ENCODE measurements at places on chromosomes 11 and 22. TPM values are rescaled to one million over a fixed set of nuclear protein-coding genes. Genes with fewer than 3 reads are reported as not detected.

GRCh38 chr11:76794371-76795289 is 11.5 kb downstream of the TSKU start:
- no peaks in the 10 kb centered on the region for H3K36me3 ChIP-seq
- H3K27ac ChIP-seq = no peak overlapping the region
- no peaks in the 10 kb centered on the region for H3K27me3 ChIP-seq
- H3K4me1 ChIP-seq = peaks cover 24% of the 10 kb centered on the region
- DNase-seq = peak; percentile 55

DNA sequence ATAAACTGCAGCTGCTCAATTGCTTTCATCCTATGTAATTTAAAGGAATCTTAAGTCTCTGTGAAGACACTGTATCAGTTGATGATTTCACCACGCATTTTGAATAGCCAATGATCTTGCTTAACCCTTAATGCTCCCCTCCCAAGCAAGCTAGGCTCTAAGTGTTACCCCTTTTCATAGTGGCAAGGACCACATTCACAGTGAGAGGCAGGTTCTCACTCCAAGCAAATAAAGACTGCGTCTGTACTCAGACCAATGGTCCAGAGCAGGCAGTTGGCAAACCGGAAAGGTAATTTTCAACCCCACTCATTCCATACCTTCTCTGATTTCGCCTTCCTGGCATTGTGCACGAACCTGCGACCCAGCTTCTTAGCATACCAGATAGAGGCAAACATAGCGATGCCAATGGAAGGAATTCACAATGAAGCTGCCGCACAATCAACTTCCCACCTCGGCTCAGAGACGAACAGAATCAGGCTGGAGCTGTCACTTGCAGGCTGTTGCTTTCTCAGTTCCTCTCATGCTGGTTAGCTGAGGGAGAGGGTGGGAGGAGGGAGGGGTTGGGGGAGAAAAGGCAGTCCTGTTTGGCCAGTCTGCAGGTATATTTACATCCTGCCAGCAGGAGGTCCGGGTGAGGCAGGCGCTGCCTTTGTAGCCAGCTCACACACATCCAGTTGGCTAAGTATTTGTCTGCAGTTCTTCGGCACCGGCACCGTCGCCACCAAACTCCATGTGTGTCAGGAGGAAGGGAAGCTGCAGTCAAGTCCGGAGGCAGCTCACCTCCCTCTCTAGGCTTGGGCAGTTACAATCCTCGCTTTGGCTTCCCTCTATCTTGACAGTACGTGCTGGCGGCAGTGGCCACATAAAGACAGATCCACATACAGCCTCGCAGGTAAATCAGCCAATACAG is 1151.2 kb upstream of the CCDC90B start:
- no peaks in the 10 kb centered on the region for H3K36me3 ChIP-seq
- H3K27ac ChIP-seq = no peak overlapping the region
- no peaks in the 10 kb centered on the region for H3K4me1 ChIP-seq
- no peak overlapping the region for H3K4me3 ChIP-seq

DNA sequence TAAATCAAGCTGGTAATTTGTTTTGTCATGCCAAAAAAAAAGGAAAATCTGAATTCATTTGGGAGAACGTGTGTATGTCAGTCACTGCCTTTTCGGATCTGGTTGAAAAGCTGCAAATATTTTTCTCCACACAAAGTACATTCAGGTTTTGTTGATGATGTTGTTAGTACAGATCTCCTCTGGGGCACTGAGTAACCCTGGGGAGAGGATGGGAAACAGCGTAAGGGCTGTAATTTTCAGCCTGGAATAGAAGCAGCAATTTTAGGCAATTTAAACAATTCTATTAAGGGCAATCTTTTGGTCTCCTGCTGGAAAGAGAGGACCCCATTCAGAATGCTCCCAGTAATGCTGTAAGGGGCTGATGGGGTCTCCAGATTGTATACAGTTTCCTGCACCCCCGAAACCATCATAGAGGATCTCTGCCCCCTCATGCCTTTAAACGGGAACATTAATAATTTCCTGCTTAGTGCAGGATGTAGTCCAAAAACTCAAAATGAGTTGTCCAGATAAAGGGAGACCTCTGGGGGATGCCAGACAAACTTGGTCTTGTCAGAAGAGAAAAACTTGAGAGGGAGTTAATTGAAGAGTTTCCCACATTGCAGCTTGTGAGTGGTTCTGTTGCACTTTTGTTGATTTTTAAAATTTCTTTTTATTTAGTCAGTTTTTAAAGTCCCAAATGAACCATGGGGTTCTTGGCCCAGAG is 132.3 kb downstream of the COMMD9 start:
- H3K4me3 ChIP-seq = no peak overlapping the region
- no peak overlapping the region for H3K27ac ChIP-seq
- no peak for DNase-seq
- no peaks in the 10 kb centered on the region for H3K27me3 ChIP-seq
- no peaks in the 10 kb centered on the region for H3K36me3 ChIP-seq

DNA sequence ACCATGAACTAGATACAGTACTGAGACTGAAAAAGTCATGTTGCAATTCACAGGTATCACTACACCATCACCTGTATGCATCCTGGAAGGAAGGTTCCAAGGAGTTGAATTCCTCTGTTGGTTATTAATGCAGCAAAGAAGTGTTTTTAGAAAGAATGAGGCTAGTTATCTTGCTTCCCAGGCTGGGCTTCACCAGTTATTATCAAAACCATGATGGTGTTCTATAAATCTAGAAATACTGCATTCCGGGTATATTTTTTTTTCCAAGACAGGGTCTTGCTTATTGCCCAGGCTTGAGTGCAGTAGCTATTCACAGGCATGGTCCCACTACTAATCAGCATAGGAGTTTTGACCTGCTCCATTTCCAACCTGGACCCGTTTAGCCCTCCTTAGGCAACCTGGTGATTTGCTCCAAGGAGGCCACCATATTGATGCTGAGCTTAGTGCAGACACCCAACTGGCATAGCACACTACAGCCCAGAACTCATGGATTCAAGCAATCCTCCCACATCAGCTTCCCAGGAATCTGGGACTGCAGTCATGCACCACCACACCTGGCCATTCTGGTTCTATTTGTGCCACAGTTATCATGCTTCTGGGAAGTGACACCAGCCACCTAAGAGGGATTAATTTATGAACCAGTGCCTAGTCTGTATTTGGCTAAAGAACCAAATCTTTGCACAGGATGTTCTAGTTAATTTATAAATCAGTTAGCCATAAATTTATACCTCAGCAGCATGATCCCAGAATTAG is 1.6 kb upstream of the MPEG1 start:
- no peak for DNase-seq
- no peaks in the 10 kb centered on the region for H3K27me3 ChIP-seq
- no peaks in the 10 kb centered on the region for H3K36me3 ChIP-seq
- no peak overlapping the region for H3K4me3 ChIP-seq
- H3K27ac ChIP-seq = no peak overlapping the region

DNA sequence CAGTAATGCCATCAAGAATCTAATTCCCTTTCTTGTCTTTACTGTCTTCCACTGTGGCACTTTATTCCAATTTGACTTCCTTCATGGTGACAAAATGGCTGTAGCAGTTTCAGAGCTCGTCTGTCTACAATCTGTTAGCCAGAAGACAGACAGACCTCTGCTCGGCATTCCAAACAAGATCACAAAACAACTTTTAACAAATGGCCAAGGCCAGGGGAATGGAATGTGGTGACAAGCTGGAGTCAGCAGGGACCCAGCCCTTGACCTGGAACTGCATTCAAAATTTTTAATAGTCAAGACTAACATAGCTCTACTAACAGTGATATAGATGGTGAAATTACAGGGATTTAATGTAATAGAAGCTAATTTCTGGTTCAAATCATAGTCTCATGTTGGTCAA is 637.2 kb downstream of the ETS1 start:
- no peaks in the 10 kb centered on the region for H3K36me3 ChIP-seq
- H3K27me3 ChIP-seq = no peaks in the 10 kb centered on the region
- no peaks in the 10 kb centered on the region for H3K4me1 ChIP-seq
- no peak overlapping the region for H3K4me3 ChIP-seq

DNA sequence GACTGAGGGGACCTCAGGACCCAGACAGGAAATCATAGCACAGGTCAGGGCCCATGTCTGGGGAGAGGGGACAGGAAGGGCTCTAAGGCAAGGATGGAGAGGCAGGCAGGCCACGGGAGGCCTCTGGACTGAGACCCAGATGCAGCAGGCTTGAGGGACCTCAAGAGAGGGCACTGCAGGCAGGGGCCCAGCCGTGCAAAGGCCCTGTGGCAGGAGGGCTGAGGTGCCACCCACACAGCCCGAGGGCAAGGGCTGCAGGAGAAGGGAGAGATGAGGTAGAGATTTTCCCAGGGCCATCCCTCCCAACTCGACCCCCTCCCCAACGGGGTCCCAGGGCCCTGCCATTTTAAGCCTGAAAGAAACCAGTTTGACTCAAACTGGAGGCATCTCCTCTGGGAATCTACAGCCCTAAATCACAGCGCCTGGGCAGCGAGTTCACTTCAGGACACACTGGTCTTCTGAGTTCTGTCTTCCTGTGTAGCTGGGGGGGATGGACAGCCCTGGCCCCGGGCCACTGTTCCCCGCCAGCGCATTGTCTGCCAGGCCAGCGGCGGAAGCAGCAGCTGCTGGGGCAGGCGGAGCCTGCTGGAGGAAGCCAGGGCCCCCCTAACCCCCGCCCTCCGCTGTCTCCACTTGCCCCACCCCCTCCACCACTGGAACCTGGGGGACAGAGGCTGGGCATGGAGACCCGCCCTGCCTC is 20.3 kb upstream of the WNT7B start:
- no peak overlapping the region for H3K4me3 ChIP-seq
- H3K27me3 ChIP-seq = no peaks in the 10 kb centered on the region
- H3K36me3 ChIP-seq = no peaks in the 10 kb centered on the region

GP1BB gene
- total RNA-seq = 2.9 TPM

GRCh38 chr22:33524511-33525260 is 395.6 kb downstream of the LARGE1 start:
- no peaks in the 10 kb centered on the region for H3K36me3 ChIP-seq
- DNase-seq = no peak
- H3K4me1 ChIP-seq = peaks cover 13% of the 10 kb centered on the region
- H3K27ac ChIP-seq = no peak overlapping the region
- no peaks in the 10 kb centered on the region for H3K27me3 ChIP-seq
- no peak overlapping the region for H3K4me3 ChIP-seq

SERPIND1 gene
- total RNA-seq = not detected

MRGPRX1 gene
- total RNA-seq = not detected

DNAJB7 gene
- total RNA-seq = not detected

DNA sequence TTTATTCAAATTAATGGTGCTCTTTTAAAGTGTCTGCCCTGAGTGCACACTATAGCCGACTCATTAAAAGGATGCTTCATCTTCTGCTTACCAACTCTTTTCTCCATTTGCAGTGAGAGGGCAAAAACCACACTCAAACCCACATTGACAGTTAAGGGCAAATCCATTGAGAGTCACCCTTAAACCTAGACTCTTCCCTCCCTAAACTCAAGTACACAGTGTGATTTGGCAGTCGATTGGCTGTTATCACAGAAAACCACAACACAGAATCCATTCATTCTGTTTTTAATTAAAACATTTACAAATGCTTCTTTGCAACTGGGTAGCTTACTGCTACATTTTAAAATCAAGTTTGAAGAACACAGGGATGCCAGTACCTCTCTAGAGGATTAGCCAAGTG is 120.0 kb downstream of the CADM1 start:
- no peak overlapping the region for H3K4me3 ChIP-seq
- H3K36me3 ChIP-seq = no peaks in the 10 kb centered on the region
- H3K27ac ChIP-seq = no peak overlapping the region
- DNase-seq = no peak

GRCh38 chr11:83238111-83238510 is 44.6 kb downstream of the ANKRD42 start:
- H3K4me1 ChIP-seq = no peaks in the 10 kb centered on the region
- no peaks in the 10 kb centered on the region for H3K27me3 ChIP-seq
- DNase-seq = no peak
- no peak overlapping the region for H3K4me3 ChIP-seq
- H3K36me3 ChIP-seq = no peaks in the 10 kb centered on the region
- no peak overlapping the region for H3K27ac ChIP-seq

All from sigmoid colon (tissue), 7 donors.